ENCODE measurements at places on chromosomes 7 and 10. TPM values are rescaled to one million over a fixed set of nuclear protein-coding genes. Genes with fewer than 3 reads are reported as not detected.

GRCh38 chr7:1934756-1935155 lies 264.7 kb downstream of the ELFN1 start:
- no peak for DNase-seq

GRCh38 chr7:94295850-94296249 lies 98.8 kb upstream of the COL1A2 start:
- no peak for DNase-seq

DNA sequence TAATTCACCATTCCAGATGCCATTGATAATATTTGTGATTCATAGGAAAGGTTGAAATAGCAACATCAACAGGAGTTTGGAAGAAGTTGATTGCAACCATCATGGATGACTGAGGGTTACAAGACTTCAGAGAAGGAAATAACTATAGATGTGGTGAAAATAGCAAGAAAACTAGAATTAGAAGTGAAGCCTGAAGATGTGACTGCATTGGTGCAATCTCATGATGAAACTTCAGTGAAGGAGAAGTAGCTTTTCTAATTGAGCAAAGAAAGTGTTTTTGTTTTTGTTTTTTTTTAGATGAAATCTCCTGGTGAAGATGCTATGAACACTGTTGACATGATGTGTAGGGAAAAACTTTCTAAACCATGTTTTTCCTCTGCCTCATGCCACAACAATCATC lies 18.7 kb upstream of the CD36 start:
- DNase-seq: no peak

DNA sequence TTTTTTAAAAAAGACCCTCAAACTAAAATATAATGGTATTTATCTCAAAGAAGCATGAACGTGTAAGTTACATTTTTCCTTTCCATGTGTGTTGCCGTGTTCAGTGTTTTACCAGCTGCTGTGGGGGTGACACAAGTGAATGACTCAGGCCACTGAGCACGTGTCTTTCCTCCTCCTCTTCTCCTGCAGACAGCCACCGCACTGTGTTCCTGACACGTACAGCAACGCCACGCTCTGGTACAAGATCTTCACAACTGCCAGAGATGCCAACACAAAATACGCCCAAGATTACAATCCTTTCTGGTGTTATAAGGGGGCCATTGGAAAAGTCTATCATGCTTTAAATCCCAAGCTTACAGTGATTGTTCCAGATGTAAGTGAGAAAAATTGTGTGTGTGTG lies 29.7 kb downstream of the TMEM248 start:
- DNase-seq: no peak

DNA sequence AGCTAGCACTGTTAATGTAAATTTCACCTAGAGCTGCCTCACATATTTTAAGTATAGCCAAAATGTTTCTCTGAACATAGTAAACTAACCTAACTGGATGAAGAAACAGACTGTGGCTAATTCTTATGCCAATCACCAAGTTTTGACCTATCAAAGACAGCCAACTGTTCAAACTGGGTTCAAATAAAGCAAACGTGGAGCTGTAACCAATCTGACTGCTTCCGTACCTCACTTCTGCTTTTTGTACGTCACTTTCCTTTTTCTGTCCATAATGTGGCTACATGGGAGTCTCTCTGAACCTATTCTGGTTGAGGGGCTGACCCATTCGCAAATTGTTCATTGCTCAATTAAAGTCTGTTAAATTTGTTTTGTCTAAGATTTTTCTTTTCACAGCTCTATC lies 66.3 kb upstream of the ETV1 start:
- DNase-seq: no peak

DNA sequence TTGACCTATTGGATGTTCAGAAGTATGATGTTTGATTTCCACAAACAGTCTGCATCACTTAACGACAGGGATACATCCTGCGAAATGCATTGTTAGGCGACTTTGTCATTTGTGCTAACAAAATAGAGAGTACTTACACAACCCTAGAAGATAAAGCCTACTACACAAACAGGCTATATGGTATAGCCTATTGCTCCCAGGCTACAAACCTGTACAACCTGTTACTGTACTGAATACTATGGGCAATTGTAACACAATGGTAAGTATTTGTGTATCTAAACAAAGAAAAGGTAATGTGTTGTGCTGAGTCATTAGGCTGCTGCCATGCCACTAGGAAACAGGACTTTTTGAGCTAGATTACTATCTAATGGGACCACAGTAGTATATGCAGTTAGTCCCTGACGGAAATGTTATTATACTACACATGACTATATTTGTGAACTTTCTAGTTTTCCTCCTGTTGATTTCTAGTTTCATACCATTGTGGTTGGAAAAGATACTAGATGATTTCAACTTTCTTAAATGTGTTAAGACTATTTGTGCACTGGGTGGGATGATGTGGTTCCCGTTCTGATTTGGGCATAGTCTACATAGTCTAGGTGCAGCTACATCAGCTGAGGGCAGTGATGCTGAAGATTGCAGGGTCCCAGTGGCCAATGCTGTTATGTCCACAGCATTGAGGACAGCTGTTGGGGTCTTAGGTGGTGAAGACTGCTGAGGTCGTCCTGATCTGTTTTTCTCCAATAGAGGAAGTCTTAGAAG lies 161.7 kb downstream of the HTR7 start:
- DNase-seq: no peak

GRCh38 chr7:159059629-159060028 lies 85.0 kb downstream of the VIPR2 start:
- DNase-seq: no peak

DNA sequence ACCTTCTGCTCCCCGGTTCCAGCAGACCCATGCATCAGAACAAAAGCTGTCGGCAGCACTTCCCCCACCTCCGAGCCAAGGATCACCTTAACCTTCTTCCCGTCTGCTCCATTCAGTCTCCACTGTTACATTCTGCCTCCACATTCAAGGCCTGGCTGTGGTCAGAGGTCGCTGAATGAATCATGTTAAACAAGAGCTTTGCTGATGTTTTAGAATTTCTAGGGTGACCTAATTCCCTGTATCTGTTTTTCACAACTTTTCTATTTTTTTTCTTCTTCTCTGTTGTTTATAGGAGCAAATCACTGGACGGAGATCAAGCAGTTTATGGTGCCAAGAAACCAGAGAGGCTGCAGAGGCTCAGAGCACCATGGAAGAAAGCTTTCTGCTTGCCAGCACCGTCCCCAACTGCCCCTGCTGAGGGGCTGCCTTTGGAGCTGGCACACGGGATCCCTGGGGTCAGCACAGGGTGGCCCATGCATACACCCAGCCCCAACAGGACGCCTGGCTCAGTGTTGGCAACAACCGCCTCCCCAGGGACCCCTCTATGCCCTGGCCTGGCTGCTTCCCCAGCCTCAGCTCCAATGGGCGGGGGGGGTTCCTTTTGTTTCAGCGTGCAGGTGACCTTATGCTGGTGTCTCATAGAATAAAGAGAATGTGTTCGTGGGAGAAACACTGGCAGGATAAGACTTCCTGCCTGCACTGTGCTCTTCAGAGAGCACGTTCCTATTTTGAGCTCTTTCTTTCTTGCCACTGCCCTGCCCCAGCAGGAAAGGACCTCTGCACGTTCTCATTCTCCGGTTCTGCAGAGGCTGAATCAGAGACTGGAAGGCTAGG lies 182.7 kb upstream of the LYZL2 start:
- DNase-seq: peak; percentile 89

GRCh38 chr10:111015181-111015580 lies 61.6 kb upstream of the ADRA2A start:
- no peak for DNase-seq

DNA sequence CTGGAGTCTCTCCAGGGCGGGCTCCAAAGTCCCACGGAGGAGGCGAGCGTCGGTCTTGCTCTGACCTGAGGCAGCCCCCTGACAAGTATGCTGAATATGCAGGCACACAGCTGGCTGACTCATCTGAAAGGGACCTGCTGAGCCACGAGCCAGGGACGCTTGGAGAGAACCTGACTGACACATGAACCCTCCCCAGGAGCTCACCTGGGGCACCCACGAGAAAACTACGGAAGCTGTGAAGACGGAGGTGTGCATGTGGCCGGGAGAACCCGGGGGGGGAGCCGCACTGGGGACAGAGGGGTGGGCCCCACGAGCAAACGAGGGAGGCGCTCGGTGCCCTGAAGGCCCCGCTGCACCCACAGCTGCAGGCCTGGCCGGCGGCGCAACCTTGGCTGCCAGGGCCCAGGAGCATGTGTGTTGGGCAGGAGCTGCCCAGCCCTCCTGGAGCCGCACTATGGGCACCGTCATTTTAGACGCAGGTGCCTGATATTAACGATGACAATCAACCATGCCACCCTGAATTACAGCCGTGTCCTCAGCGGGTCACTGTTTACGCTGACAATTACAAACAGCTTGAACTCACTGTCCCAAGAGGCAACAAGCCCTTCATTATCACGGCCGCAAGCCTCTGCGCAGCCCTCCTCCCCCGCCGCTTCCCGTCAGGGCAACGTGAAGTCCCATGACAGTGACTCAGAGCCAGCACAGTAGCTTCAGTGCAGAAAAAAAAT lies 64.7 kb downstream of the DIP2C start:
- peak; percentile 90 for DNase-seq

GRCh38 chr10:91521439-91521838 lies 111.3 kb downstream of the HECTD2 start:
- DNase-seq: no peak

GRCh38 chr10:87066865-87067264 lies 27.8 kb downstream of the GLUD1 start:
- no peak for DNase-seq

DNA sequence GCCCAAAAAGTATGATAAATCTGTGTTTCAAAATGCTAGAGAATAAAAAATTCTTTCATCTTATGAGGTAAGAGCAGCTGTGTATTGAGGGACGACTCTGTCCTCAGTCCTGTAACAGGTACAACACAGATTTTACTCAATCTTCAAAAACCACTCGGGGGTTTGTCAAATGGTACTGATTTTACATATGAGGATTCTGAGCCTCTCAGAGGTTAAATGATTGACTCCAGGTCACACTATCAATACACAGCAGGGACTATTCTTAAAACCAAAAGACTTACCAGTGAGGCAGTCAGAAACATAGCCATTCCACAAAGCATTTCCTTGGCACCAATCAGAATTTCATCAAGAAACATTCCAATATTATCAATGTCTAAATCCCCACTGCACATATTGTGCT lies 95.5 kb downstream of the SGMS1 start:
- DNase-seq: no peak

DNA sequence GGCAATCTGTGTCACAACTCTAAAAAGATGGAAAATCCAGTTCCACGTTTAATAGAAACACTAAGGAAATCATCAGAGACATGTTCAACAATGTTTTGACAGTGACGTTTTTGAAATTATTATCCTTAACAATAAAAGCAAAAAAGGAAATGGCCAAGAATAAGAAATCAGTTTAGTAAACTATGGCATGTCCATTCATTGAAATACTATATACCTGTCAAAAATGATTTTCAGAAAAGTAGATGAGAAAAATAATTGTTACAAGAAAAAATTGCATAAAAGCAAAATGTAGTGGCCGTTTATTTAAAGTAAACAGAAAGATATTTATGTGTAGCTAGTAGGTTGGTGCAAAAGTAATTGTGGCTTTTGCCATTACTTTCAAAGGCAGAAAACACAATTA lies 345.4 kb upstream of the NPSR1 start:
- DNase-seq: no peak

GRCh38 chr7:73966062-73966940 lies 61.7 kb upstream of the ELN start:
- DNase-seq: no peak

Gene FRMPD2
- not detected for total RNA-seq

Gene STEAP4
- total RNA-seq: 13.2 TPM

Gene VIPR2
- total RNA-seq: 16.4 TPM

Gene C10orf95
- not detected for total RNA-seq

Gene ACTR3C
- total RNA-seq: 13.3 TPM

Gene UCMA
- not detected for total RNA-seq
